ENCODE measurements at places on chromosomes 4 and X.

DNA sequence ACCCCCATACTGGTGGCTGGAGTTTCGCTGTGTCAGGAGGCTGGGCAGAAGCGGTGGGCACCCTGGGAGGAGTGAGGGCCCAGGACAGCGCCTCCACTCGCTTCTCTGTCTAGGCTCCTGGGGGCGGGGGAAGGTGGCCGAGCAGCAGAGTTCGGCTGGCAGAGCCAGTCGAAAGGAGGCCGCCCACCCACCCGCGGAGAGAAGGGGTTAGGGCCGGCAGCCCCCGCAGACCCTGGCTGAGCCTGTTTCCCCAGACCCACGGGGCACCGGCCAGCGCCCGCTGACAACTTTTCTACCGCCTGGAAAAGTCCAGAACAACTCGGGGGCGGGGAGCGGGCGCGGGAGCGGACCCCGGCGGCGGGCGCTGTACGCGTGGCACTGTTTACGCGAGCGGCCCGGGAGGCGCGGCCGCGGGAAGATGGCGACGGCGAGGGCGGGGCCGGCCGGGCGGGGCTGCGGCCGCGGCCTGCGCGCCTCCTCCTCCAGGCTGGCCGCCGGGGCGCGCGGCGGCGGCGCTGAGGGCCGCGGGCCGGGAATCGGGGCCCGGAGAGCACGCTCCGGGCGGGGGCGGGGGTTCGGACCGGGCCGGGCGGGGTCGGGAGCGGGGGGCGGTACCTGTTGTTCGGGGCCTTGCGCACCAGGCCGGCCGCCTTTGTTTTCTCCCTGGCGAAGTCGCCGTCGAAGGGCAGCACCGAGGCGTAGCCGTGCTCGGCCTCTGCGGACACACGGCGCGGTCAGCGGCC lies 628 bp downstream of the MXD4 start:
- DNase-seq: peak; percentile 78

DNA sequence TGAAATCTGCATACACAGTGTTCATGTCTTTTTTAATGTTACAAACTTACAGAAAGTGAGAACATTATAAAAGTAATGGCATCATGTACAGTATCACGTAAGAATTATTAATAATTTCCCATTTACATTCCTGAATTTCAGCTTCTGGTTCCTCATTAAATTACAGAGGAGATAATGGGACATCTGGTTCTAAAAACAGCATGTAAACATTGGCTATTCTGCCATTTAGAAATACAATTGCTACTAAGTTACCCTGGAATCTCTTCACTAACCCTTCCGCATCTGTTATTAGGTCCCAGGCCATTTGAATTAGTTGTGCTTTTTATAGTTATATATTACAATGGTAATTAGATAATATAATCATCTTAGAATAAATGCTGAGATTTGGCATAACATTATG lies 505.1 kb downstream of the FSTL5 start:
- no peak for DNase-seq

GRCh38 chr4:110520886-110521285 lies 44.9 kb downstream of the ENPEP start:
- no peak for DNase-seq

GRCh38 chr4:99572527-99573240 lies 1.9 kb upstream of the MTTP start:
- no peak for DNase-seq

GRCh38 chrX:131289527-131289926 lies 421 bp upstream of the IGSF1 start:
- DNase-seq: no peak

DNA sequence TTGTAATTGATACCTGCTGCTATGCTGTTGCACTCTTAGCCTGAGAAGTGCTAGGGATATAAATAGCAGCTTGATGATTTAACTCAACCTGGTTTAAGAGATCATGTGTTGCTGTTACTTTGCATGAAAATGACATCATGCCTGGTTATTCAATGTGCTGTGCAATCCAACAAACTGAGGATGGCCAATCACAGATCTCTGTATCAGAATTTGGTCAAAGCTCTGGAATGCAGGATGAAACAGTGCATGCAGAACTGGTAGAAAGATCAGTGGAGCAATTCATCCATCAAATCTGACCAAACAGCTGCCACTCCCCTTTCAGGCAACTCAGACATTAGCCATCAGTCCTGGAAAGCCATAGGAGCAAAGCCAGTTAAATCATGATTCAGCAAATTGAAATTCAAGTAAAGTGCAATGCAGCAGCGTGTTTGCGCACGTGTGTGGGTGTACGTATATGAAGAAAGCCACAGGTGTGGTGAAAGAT lies 160.3 kb upstream of the RASGEF1B start:
- no peak for DNase-seq

- no peak for DNase-seq
Observed at GRCh38 chr4:37935026-37935425, 25.2 kb upstream of the PTTG2 start.

DNA sequence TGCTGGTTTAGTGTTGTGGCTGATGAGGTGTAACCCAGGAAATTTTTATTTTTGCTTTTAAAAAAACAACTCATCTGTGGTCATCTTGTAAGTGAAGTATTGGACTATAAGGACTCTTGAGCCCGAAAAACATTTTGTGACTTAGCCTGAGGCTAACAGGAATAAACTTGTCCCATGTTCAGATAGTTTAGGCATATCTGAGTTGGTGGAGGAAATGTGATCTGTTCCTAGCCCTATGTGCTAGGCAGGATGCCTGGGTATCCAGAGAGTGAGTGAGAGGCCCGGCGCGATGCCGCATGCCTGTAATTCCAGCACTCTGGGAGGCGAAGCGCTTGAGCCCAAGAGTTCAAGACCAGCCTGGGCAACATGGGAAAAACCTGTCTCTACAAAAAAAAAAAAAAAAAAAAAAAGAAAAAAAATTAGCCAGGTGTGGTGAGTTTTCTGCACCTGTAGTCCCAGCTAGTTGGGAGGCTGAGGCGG lies 3.7 kb downstream of the SMS start:
- no peak for DNase-seq

GRCh38 chr4:116055857-116056827 lies 942.7 kb upstream of the NDST4 start:
- peak; percentile 46 for DNase-seq

DNA sequence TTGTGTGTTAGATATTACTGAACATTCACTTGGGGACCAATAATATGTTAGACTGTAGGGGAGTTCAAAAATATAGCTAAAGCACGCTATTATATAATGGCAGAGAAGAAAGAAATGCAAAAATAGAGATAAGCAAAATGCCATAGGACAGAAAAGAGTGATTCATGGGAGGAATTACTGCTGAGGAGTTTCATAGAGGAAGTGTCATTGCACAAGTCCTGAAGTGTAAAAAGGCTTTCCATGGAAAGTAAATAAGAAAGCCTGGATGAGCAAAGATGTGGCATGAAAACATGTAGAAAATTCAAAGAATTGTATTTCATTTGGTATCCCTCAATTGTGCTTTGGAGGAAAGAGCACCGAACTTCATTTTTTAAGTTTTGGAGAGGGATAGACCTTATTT lies 14.5 kb downstream of the HMGB2 start:
- no peak for DNase-seq

GRCh38 chr4:155787113-155787710 lies 28.4 kb downstream of the GUCY1B1 start:
- DNase-seq: peak; percentile 86

GRCh38 chr4:54526560-54526959 lies 131.2 kb upstream of the KIT start:
- no peak for DNase-seq

DNA sequence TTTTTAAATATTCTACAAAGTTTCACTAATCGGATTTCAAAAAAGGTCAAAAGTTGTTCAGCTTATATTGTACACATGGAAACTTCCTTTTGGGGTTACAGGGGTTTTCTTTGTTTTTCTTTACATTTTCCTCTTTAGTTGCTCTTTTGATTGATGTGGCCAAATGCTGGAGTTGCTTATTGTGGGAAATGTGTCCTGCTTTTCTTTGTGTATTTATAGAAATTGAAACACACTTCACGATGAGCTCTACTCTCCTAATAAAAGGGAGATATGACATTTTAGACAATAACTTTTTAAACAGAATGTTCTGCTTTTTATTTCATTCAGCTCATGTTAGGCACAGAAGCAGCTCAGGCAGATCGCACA lies 50.7 kb upstream of the SPRY1 start:
- DNase-seq: no peak

GRCh38 chrX:53188763-53189162 lies 36.2 kb downstream of the KDM5C start:
- no peak for DNase-seq

DNA sequence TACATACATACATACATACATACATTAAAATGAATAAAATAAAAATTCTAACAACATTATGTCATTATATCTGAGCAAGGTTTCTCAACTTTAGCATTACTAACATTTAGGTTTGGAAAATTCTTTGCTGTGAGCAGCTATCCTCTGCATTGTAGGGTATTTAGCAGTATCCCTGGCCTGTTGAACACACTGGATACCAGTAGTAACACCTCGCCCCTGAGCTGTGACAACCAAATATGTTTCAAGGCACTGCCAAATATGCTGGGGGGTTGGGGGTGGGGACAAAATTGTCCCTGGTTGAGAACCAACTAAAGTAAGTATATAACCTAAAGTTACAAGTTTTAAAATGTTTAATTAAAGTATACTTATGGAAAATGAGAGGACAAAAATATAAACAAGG lies 860.9 kb upstream of the FTHL17 start:
- DNase-seq: no peak

DNA sequence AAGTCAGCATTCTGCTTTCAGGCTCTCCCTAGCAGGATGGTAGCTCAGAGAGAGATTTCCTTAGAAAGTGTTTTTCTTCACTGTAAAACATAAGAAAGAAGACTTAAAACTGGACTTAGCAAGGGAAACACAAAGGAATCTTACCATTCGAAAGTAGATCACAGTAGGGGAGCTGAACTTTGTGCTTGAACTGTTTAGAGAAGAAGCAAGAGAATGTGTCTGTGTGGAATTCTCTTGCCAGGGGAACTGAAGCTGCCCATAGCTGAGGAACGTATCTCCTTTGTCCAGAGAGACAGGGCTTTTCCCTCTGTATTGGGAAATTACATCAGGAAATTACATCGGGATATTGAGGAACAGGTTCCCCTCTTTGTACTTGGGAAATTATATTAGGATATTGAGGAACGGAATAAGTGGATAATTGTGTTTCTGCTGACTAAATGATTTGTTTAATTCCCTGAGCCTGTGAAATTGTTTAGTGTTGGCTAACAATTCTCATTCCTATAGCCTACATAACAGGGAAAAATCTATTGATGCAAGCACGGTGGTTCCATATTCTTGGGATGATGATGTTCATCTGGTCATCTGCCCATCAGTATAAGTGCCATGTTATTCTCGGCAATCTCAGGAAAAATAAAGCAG lies 21.2 kb downstream of the SRD5A3 start:
- DNase-seq: no peak

DNA sequence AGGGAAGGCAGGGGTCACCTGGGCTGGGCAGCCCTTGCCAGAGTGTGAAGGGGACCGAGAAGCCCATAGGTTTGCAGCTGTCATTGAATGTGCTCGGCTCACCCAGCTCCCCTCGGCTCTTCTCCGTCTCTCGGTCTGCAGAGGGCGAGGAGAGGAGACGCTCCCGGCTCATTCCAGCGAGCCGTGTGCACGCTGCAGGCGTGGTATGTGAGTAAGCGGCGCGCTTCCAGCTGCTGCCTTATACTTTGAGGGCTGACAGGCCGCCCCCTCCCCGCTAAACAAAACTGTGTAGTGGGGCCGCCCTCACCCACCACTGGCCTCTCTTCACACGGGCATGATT lies 23.0 kb upstream of the BCORL1 start:
- no peak for DNase-seq

- DNase-seq: no peak
Observed at GRCh38 chrX:120750381-120750780, 120.5 kb upstream of the C1GALT1C1 start.

- no peak for DNase-seq
Observed at GRCh38 chr4:164481306-164482091, 272.4 kb upstream of the SMIM31 start.

DNA sequence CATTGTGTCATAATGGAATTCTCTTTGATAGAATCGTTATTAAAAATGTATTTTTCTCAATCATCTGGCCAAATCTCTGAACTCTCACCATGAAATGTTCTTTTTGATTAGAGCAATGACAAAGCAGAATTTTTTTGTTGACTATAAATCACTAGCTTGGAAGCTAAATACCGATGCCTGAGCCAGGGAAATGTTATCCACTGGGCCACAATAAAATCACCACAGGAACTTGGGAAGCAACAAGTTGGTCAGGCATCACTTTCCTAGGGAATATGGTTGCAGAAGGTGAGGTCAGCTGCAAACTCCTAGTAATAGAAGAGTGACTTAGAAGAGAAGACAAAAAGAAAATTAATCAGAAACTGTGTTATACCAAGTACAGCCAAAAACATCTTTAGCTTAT lies 60.6 kb upstream of the CFAP47 start:
- DNase-seq: no peak

DNA sequence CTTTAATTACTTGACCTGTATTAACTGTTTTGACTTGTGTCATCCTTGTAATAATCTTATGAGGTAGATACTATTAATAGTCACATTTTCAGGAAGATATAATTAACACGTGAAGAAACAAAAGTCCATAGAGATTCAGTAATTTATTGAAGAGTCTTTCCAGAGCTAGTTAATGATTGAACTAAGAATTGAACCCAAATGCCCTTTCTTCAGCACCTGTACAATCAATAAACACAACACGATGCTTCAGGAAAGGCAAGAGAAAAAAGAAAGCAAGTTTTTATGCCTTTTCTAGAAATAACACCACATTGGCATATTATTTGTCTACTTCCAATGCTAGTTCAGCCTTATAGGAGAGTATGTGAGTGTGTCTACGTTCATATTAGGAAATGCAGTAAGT lies 399.6 kb downstream of the NAF1 start:
- DNase-seq: no peak

- DNase-seq: peak; percentile 52
Observed at GRCh38 chr4:138034871-138035270, 207.3 kb downstream of the SLC7A11 start.

DNA sequence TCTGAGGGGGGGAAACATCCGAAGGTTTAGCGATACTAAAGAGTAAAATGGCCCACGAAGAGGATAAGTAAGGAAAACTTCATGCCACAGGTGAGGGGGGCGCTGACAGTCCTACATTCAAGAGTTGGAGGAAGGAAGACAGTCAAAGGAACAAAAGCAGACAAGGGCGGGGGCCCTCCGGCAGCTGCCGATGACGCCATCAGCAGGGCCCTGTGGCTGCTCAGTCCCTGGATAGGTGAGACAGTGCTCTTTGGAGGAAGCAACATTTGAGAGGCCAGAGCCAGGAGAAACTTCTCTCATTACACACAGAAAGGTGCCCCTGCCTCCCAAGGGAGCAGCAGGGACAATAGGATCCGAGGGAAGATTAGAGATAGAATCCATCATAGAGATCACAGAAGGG lies 41.5 kb downstream of the RAB40AL start:
- no peak for DNase-seq

- peak; percentile 0 for DNase-seq
Observed at GRCh38 chr4:176675810-176676209, 116.9 kb downstream of the VEGFC start.

GRCh38 chrX:41108007-41108406 lies 22.8 kb downstream of the USP9X start:
- no peak for DNase-seq

- no peak for DNase-seq
Observed at GRCh38 chrX:153410373-153410772, 899 bp upstream of the ZFP92 start.

Data from hematopoietic multipotent progenitor cell treated with erythropoietin and hydrocortisone succinate and interleukin-3 and kit ligand, for 4 days (in vitro differentiated cells).